ENCODE measurements at places on chromosomes 1 and 21.

- DNase-seq: no peak
Observed at GRCh38 chr1:175268720-175269119, 76.1 kb upstream of the KIAA0040 start.

DNA sequence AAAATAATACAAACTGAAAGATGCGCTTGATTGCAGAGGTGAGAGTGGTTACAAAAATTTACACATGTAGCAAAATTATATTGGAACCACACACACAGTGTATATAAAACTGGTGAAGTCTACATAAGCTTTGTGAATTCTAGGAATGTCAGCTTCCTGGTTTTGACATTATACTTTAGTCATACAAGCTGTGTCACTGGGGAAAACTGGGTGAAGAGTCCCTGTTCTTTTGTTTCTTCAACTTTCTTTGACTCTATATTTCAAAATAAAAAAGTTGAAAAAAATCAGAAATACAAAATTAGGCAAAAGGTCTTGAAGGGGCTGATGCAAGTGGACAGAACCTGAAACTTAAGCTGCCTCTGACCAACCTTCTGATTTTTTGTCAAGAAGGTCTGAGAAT is 3.0 kb downstream of the C1QC start:
- no peak for DNase-seq

- DNase-seq: no peak
Observed at GRCh38 chr1:54834007-54834541, 33.0 kb upstream of the TTC22 start.

DNA sequence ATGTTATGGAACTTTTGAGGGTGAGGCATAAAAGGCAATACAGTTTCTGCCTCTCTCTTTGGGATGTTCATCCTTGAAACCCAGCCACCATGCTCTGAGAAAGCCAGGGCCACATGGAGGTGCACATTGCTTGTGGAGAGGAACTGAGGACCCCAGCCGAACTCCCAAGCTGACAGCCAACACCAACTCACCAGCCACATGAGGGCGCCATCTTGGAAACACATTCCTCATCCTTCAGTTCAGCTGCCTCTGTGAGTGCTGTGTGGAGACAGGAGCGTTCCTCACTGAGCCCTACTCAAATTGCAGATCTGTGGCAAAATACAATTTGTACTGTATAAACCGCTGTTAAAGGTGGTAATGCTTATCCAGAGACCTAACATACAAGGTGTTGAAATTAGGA is 137.5 kb downstream of the GABPA start:
- DNase-seq: no peak

- no peak for DNase-seq
Observed at GRCh38 chr1:219099307-219099706, 74.4 kb upstream of the LYPLAL1 start.

- peak; percentile 81 for DNase-seq
Observed at GRCh38 chr1:155834296-155834926, 22.6 kb downstream of the GON4L start.

DNA sequence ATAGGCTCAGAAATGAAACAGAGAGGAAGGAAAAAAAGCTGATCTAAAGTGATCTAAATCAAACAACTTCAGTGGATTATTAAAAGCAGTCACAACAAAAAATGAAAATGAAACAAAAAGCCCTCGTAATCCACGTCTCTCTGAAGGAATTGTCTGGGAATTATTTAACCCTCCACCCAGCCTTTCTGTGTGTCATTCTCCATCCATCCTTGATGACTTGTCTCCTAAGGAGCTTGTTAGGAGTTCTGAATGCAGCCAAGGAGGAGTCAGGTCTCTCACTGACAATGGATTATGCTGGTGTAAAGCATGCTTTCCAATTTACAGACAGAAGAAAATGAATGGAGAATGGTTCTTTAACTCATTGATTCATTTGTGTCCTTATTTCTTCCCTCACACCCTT is 359.3 kb upstream of the RUNX1 start:
- DNase-seq: peak; percentile 37

DNA sequence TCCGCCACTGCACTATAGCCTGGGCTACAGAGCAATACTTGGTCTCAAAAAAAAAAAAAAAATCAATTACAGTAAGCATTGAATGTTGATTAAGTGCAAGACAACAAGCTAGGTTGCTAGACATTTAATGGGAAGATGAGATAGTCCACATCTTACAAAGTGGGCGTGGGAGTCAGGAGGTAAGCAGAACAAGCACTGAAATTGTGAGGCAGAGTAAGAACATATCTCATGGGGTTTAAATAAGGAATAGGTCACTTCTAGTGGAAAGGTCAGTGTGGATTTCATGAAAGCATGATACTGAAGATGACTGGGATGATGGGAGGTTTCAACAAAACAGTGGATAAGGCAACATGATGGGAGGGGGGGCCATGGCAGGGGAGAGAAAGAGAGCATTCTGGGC is 1.9 kb upstream of the OLFML2B start:
- no peak for DNase-seq

Measured in fibroblast of lung (primary cell).